Stimulated activated CD8-positive, alpha-beta memory T cell treated with anti-CD3 and anti-CD28 coated beads, Interleukin-4, amount 100 ng/mL, for 1 hour (primary cell): ENCODE measurements at places on chromosomes 16 and 17.

DNA sequence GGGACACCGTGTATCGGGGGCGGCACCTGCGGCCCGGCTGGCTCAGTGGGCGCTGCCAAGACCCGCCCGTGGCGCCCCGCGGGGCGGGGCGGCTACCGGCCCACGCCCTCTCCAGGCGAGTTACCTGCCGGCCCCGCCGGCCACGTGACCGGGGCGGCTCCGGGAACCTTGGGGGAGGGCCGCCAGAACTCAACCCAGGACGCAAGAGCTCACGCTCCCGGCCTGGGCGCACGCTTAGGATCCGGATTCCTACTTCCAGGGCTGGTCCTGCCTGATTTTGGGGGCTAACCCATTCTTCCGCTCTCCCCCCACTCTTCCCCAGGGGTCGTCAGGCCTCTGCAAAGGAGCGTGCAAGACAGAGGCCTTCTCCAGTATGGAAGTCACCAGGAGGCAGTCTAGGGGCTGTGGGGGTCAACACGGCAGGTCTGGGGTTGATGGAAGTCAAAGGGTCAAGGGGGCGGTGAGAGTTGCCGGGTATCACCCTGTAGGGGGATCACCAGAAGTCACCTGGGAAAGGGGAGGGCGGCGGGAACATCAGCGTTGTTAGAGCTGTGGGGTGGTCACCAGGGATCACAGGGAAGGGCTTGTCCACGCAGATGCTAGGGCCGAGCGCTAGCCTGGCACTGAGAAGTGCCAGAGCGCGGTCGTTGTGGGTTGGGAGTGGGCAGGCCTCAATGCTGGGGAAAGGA is 354 bp upstream of the ESRP2 start:
- DNase-seq: no peak

GRCh38 chr16:83915491-83915890 is 16.6 kb downstream of the MLYCD start:
- no peak for DNase-seq

DNA sequence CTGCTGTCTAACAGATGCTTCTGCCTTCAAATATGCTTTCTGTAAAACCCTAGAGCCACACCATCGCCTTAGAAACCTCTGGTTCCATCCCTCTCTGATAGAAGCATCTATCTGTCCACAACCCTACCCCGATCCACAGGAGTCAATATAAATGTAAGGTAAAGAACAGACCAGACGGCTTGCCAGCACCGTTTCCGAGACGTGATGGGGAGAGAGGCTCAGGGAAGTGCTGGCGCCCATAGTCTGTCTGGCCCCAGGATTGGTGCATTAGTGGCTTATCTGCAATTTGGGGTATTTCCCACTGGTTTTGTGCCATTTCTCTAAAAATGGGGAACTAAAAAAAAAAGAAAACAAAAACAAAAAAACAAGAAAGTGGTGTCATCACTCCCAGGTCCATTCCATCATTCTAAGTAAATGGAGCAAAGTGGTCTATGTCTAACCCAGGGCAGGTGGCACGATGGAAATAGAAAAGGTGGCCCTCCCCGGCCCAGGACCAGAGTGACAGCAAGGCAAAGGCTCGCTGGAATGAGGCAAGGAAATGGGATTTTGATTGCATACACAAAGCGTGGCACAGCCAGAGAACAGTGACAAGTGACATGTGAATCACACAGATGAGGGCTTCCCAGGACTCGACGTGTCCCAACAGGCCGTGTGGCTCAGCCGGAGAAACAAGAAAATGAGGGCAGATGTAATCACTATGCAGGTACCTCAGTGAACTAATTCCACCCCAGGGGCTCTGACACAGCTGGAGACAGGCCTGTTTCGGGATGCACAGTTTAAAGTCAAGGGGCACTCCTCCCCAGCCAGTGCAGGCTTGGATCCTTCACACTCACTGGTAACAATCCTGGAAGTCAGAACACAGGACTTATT is 125.6 kb downstream of the GAS7 start:
- no peak for DNase-seq

DNA sequence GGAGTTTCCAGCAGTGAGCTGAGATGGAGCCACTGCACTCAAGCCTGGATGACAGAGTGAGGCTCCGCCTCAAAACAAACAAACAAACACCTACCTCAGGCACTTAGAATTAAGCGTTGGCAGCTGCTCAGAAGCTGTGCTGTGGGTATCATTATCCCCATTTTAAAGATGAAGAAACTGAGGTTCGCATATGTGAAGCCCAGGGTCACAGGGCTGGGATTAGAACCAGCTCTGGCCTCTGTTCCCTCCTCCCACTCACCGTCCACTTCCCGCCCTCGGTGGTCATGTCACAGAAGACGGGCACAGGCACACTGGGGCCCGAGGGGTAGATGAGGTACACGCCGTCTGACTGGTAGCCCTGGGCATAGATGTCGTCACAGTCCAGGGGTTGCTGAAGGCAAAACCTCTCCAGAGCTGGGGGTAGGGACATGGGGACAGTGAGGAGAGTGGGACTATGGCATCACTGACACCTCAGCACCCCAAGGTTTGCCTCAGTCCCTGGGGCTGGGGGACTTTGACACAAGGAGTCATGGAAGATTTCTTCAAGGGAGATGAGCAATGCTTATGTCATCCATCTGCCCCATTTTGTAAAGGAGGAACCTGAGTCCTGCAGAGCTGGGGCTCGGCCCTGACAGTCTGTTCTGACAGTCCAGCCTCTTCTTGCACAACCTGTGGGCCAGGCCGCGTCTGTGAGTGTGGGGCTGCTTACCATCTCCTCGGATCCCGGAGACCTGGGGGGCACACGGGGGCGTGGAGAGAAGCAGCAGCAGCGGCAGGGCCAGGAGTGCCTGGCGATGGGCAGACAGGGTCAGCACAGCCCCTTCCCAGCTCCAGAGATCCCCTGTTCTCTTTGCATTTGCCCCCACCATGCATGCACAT is 700 bp downstream of the MFAP4 start:
- DNase-seq: no peak

DNA sequence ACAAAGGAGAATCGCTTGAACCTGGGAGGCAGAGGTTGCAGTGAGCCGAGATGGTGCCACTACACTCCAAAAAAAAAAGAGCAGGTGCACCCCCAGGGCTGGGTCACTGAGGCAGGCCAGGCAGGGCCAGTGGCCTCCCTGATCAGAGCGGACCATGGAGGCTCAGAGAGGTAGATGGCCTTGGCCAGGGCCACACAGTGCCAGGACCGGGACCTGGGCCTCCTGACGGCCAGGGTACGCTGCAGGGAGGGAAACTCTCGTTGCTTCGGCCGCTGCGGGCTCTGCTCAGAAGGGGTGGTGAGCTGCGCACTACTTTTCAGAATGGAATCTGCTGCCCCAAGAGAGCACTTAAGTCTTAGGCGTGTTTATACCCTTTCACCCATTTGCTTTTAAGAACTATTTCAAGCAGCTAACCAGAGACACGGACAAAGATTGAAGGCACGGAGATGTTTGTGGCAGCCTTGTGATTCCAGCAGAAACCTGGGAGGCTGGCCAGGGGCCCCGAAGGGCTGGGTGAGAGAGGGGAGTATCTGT is 17.1 kb downstream of the MYO1C start:
- no peak for DNase-seq

DNA sequence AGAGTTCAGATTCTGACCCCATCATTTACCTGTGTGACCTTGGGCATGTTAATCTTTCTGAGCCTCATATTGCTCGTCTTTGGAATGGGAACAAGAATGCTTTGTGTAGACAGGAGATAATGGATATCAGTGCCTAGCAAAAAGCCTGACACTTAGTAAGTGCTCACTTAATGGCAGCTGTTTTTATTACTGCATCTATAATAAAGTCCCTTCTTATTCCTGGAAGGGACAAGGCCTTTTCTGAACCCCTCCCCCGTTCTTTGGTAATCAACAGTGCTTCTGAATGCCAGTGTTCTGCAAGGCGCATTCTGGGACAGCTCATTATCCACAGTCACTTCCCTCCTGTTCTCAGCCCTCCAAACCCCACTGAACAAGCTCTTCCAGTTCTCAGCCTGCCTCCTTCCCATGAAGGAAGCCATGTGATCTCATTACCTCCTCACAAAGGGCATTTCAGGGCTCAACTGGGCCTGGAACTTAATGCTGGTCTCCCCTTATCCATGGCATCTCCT is 25.1 kb upstream of the SUPT4H1 start:
- no peak for DNase-seq

- DNase-seq: no peak
Observed at GRCh38 chr16:3781421-3781820, 64.1 kb upstream of the TRAP1 start.

DNA sequence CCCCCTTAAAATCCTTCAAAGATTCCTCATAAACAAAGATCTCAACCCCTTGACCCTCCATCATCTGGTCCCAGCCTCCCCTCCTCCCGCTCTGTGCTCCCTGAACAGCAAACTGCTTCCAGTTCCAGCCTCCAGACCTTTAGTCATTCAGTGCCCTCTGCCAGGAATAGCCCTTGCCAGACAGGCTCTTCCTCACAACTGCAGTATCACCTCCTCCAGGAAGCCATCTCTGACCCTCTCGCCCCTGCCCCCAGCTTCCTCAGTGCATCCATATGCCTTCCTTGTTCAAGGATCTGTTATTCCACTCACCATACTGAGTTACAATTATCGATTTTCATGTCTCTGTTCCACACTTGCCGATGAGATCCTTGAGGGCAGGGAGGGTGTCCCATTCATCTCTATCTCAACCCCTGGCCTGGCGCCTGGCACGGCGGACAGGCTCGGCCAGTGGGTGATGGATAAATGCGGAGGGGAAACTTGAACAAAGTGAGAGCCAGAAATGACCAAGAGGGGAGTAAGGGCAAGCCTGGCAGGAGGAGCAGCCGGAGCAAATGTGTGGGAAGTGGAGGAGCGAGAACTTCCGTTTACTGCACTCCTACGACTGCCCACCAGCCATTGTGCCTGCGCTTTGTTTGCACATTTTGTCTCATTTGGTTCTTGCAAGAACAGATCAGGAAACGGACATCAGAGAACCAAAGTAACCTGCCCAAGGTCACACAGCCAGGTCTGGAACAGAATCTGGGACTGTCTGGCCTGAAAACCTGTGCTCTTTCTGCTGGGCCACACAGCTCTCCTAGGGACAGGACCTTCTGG is 2.0 kb upstream of the NXPH3 start:
- no peak for DNase-seq

DNA sequence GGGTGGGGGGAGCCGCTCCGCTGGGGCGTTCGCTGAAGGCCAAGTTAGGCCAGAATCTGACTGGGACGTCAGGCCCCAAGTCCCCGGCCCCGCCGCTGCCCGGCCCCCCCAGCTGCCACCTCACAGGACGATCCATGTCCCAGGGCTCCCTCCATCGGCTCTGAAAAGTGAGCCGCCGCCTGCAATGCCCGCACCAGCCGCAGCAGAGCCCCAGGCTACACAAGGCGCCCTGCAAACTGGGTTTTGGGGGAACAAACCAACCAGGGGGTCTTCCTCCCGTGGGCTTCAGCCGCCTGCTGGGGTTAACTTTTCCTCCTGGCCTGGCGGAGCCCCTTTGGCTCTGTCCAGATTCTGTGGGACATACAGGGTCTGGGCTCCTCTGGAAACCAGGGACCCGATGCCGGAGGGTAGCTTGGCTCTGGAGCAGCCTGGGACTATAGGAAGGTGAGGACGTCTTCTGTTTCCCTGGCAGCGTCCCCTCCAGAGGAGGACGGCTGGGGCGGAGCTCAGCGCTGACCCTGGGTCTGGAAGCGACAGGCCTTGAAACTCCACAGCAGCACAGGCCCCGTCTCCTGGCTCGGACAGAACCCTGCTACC is 835 bp downstream of the NME4 start:
- no peak for DNase-seq

DNA sequence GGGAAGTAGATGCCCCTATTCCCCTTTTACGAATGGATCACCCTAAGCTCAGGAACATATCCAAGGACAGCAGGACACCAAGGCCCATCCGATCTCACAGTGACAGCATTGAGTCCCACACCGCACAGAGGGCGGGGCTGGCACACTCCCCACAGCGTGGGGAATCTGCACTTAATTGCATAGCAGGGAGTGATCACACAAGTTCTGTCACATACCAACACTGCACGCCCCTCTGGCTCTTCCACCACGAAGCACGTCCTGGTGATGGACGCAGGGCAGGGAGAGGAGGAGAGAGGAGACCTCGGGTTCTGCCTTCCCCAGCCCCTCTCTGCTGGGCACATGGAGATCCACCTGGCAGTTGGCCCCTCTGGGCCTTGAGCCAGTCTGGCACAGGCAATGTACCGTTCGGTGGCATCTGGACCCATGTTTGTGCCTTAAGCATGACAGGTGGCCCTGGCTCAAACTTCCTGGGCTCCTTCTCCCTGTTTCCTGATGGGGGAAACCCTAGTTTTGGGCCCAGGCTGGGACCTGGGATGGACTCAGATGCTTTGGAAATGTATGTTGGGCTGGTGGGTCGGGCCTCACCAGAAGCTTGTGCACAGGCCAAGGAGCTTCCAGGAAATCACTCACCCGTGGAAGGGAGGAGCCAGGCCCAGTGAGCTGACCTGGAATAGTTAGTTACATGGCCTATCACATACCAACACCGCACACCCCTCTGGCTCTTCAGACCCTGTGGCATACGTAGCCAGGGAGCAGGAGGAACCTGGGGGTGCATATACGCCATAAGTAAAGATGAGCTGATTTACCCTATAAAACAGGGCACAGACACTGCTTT is 35.1 kb upstream of the CREBBP start:
- DNase-seq: no peak
